ENCODE measurements at places on chromosomes 2 and 18.

GRCh38 chr2:219733746-219734145, 106.3 kb downstream of the SLC4A3 start:
- no peak for DNase-seq

DNA sequence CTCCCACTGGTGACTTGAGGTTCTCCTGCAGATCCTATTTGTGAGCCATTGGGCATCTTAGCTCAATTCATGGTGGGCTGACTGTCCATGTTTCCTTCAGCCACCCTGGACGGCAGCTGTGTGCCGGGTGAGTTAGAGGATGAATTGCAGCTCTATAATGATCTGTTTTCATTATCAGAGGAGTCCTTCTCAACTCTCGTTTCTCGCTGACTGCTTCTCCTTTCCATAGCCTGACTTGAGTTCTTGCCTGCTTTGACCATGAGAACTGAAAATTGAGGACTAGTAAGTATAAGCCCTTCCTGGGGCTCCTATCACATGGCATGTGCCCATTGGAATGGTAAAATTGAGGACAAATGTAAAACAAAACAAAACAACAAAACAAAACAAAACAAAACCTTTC, 121.8 kb downstream of the CDC42EP3 start:
- DNase-seq: no peak

GRCh38 chr2:144595279-144595678, 75.4 kb upstream of the ZEB2 start:
- no peak for DNase-seq

- DNase-seq: no peak
These were observed 161.6 kb upstream of the EPB41L3 start for GRCh38 chr18:5705393-5705792.

DNA sequence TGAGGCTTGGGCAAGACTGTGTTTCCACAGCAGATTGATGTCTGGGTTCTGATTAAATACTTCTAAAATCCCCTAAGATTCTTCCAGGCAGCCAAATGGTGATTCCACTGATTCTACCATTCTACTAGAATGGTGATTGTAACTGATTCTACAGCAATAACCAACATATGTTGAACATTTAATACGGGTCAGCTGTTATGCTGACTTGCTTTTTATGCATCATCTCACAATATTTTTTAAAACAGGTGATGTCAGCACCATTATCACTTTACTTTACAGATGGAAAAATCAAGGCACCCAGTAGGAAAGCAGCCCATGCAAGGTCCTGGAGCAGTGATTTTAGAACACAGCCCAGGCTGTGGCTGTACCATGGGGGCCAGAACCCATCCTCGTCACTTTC, 37.5 kb downstream of the TIMM21 start:
- DNase-seq: no peak

- DNase-seq: no peak
These were observed 72.6 kb downstream of the TXNL1 start for GRCh38 chr18:56565551-56566345.

DNA sequence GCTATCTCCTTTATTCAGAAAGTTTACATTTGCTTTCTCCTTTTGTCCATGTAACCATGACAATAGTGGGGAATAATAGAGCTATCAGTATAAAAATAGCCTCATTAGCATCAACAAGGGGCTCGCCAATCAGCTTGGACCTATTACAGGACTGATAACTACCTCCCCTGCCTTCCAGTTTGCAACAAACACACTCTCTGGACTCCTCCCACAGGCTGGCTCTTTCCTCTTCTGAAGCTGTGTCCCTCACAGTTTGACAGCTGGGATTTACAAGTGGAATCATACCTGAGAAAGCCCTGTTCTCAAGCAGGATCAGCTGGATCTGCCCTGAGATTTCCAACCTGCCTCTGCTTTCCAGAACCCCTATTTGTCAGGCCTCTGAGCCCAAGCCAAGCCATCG, 162.5 kb downstream of the GRB14 start:
- DNase-seq: no peak

- no peak for DNase-seq
These were observed 3.2 kb downstream of the NBAS start for GRCh38 chr2:15557887-15558311.

DNA sequence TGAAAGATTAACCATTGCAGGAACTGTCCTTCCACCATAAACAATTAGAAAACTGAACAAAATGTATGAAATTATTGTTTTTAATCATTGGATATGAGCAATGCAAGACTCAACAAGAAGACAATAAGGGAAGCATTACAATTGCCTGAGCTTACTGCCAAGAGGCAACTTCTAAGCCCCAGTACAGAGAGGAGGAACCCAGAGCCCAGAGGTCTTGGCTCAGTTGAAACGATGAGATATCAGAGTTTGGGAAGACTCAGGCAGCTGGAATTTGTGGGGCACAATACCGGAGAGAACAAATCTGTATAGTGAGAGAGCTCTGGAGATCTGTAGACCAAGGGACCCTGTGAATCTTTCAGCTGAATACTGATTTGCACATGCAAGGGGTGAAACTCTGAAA, 80.6 kb upstream of the ZFP36L2 start:
- no peak for DNase-seq

- no peak for DNase-seq
These were observed 7.6 kb downstream of the CNDP1 start for GRCh38 chr18:74541703-74542555.

DNA sequence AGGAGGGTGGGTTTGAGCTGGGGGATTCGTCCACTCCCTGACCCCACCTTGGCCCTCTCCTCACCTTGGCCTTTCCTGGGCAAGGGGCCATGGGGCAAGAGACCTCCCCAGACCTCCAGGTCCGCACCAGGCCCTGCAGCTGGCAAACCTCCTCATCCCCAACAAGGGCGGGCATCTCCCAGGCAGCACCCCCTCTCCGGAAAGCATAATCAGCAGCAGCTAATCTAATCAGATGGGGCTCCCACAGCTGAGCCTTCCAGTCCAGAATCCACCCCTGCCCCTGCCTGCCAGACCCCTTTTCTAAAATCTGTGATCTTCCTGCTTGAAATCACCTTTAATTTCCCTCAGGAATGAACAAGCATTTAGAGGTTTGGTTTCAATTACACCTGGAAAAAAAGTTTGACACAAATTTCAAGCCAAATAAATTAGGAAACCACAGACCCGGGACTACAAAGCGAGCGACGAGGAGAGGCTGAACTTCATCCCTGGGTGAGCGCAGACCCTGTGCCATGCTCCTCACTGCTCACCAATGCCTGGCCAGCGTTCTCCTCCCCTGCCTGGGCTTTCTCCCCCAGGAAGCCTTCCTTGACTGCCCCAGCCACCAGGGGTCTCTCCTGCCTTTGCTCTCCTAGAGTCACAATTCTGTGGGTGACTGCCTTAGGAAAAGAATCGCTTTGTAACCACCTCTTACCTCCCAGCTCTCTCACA, 143.0 kb upstream of the MYCN start:
- no peak for DNase-seq

DNA sequence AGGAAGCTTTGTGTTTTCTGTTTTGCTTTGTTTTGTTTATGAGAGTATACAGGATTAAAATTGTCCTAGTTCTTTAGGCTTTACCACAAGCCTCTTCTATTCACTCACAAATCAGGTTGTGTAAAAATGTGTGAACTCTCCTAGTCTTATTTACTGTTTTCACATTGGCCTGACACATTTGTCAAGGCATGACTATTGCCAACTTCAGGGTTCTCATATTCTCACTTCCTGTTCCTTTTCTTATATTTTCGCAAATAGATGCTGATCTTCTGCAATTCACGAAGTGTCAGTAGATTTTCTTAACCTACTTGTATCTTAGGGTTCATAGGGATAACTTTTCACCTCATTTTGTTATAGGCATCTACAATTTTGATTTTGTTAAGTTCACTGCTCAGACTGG, 67.1 kb downstream of the CCDC102B start:
- DNase-seq: no peak

GRCh38 chr2:22076454-22076853, 952.7 kb downstream of the TDRD15 start:
- DNase-seq: no peak

All from activated T-cell treated with anti-CD3 and anti-CD28 coated beads for 1 hour (primary cell).